PC-9 (cell line): ENCODE measurements at places on chromosomes 3 and 15. TPM values are rescaled to one million over a fixed set of nuclear protein-coding genes. Genes with fewer than 3 reads are reported as not detected.

PFN2 gene
- 164 and 187 TPM in 2 replicates for total RNA-seq

CMTM8 gene
- 16.8 and 17.8 TPM in 2 replicates for total RNA-seq

ANO10 gene
- 30.7 and 32.6 TPM in 2 replicates for total RNA-seq

- no peak for DNase-seq
These were observed 25.8 kb downstream of the GREM1 start for GRCh38 chr15:32743411-32744140.

LYSMD2 gene
- 9.7 and 11.1 TPM in 2 replicates for total RNA-seq

- DNase-seq: peak; percentile 90
These were observed 220.2 kb downstream of the SHQ1 start for GRCh38 chr3:72628065-72628464.
